ENCODE measurements at places on chromosomes 2 and 18.

- no peak for DNase-seq
These were observed 79.4 kb downstream of the XRCC5 start for GRCh38 chr2:216188559-216188850.

- no peak for DNase-seq
These were observed 18.4 kb downstream of the NAPG start for GRCh38 chr18:10544093-10544748.

- DNase-seq, result no peak
These were observed 136.2 kb upstream of the RASGRP3 start for GRCh38 chr2:33340280-33340679.

DNA sequence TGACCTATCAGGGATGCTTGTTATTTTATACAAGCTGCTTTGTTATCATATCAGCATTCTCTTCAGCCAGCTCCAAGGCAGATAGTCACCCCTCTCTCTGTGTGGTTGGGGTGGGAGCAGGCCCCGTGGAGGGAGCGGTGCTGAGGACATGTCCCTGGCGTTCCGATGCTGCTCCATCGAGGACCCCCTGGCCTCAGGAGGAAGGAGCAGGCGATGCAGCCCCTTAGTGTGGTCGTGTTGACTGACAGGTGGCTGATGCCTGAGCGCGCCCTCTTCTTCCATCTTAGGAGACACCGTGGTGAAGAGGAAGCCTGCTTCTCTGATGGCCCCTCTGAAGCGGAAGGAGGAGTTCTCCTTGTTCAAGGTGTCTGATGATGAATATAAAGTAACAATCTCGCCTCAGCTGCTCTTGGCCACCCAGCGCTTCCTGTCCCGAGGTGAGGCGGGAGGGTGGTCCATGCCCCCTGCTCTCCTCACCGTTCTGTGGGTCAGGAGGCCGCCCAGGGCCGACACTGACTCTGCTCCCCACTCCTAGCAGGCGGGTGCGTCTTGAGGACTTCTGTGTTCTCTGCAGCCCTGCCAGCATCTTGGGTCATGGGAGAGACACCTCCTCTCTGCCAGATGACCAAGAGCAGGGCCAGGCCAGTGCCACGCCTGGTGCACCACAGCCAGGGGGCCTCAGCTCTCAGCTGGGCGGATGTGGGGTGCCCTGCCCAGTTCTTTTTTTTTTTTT is 10.6 kb downstream of the CNNM3 start:
- DNase-seq, result no peak

GRCh38 chr2:150389447-150389846 is 98.0 kb downstream of the RND3 start:
- DNase-seq, result no peak

DNA sequence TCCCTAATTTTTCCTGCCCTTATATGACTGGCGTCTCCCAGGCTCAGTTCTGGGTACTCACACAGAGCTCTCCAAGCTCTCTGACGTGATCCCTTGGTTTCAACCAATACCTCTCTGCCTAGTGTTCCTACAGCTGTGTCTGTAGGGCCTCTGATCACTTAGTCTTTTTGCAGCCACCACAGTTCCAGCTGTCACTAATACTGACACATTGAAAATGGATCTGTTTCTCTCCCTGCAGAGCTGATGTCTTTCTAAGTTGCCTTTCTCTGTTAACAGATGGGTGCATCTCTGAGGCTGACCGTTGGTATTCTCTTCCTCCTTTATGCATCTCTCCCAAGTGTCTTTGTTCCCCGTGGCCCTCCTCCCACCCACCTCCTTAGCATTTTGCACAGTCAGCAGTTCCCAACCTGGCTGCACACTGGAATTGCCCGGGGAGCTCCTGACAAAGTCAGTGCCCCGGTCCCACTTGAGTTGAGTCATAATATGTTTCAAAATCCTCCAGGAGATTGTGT is 62.5 kb downstream of the CERS6 start:
- no peak for DNase-seq

DNA sequence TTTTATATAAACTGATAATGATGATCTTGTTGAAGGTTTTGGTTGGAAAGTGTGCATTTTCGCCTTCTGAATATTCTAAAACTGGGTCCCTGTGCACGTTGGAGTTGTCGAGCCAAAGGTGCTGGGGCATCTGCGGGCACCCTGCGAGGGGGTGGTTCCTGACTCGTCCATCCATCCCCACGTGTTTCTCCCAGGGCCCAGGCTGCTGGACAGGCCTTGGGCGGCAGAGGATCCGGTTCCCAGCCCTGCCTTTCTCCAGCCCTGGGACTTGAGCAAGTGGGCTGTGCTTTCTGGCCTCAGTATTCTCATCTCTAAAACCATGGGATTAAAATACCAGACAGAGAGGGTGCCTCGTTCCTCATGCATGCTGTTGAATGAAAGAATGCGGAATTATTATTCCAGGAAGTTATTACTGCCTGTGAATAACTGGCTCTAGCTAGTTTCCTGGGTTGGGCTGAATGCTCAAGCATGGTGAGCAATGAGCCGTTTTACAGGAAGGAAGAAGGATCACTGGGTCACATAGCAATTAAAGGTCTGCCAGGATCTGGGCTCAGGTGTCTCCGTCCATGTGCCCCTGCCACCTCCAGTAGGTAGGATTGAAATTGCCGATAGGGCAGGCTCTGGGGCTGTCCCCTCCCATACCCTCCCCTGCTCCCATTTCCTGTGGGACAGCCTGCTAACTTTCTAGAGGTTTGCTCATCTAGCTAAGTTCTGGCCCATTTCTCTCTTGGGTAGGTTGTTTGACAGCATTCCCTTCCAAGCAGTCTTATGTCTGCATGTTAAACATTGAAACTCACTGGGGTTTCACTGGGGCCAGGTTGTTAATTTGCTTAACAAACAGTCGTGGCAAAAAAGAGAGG is 77.2 kb upstream of the HS6ST1 start:
- no peak for DNase-seq

DNA sequence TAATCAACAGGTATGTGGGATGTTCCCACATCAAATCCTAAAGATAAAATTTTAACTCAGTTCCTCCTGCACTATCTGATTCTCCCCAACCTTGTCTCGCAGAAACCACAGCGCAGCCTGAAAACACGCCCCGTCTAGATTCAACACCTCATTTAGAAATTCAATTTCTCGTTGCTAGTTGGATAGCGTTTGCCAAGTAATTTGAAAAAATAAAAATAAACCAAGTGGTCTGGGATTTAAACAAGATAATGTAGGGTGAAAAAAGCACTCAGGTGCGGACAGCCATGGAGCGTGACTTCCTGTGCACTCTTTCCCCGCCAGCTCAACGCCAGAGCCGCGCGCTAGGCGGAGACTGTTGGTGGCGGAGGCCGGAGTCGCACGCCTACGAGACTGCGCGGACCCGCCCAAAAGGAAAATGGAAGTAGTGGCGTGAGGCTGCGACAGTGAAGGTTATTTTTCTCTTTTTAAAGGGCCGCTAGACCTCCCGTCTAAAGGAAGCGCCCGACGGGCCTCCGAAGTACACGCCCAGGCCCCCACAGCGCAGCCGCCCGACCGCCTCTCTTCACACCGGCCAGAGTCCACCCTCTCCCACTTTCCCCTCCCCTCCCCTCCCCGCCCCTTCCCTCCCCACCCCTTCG is 615 bp upstream of the CCNT2 start:
- DNase-seq, result peak; percentile 90

DNA sequence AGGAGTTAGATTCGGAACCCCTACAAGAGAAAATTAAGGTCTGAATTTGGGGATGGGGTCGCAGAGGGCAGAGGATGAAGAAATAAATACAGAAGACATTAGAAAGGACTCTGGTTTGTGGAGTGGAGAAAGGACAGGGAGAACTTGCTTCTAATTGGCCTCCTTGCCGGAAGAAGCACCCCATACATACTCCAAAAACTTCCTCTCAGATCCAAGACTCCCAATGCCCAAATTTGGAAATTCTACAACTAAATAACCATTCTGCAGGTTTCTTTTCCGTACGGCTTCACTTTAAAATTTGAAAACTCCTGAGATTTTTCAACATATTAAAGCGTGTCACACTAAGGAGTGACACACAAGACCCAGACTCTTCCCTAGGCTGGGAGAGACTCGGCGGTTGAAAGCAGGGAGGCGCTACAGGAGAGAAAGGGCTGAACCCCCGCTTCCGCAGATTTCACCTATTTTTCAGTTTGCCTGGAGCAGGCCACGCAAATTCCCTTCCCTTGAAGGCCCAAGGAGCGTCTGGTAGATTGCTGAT is 478 bp downstream of the CLHC1 start:
- no peak for DNase-seq

DNA sequence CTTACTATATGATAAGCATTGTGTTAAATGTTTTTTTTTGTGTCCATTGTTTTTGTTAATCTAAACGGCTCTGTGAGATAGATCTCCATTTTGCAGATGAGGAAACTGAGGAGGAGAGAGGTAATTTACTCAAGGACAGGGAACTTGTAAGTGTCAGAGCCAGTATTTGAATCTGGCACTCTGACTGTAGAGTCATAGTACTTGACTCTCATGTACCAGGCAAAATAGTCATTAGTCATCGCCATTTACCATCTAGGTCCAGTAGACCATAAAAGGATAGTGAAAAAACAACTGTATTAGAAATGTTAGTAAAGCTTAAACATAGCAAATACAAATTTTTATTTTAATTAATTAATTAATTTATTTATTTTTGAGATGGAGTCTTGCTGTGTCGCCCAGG is 4.8 kb downstream of the PSMD14 start:
- DNase-seq, result no peak

- no peak for DNase-seq
These were observed 25.3 kb upstream of the RFX8 start for GRCh38 chr2:101500180-101500579.

DNA sequence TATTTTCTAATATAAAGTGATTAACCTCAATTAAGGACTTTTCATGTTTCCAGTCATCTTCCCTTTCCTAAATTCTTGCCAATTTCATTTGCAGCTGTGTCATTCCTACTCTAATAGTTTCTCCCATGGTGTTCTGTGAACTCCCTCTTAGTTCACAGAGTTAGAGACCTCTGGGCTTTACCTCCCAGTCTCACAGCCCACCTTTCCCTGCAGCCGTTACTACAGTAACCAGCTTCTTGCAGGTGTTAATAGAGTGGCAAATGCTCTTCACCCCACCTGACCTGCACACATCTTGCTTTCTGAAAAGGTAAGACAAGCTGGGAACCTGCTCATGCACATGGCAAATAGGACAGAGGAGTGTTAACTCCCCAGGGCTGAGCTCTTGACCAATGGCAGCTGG is 250.1 kb downstream of the FBXO15 start:
- DNase-seq, result no peak

GRCh38 chr18:50313031-50313607 is 25.6 kb upstream of the CXXC1 start:
- no peak for DNase-seq

- no peak for DNase-seq
These were observed 38.5 kb upstream of the GALNT14 start for GRCh38 chr2:31176742-31177141.

DNA sequence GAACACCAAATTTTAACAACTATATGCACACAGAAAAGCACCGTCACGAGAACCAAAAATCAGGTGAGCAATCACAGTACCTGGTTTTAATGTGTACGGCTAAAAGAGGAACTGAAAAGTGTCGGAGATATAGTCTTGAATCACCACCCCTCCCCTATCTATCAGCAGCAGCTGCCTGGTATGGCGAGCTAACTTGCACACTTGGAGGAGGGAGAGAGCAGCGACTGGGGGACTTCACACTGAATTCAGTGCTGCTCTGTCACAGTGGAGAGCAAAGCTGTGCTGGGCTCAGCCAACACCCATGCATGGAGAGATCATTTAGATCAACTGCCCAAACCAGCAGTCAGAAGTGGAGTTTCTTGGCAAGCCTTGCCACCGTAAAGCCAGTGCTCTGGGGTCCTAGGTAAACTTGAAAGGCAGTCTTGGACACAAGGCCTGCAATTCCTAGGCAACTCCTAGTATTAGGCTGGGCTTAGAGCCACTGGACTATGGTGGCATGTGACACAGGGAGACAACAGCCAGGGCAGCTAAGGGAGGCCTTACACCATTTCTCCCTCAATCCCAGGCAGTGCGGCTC is 89.2 kb upstream of the CD226 start:
- no peak for DNase-seq

GRCh38 chr2:224850081-224850480 is 133.9 kb upstream of the CCDC195 start:
- DNase-seq, result no peak

GRCh38 chr2:67649331-67650261 is 252.5 kb downstream of the ETAA1 start:
- no peak for DNase-seq

DNA sequence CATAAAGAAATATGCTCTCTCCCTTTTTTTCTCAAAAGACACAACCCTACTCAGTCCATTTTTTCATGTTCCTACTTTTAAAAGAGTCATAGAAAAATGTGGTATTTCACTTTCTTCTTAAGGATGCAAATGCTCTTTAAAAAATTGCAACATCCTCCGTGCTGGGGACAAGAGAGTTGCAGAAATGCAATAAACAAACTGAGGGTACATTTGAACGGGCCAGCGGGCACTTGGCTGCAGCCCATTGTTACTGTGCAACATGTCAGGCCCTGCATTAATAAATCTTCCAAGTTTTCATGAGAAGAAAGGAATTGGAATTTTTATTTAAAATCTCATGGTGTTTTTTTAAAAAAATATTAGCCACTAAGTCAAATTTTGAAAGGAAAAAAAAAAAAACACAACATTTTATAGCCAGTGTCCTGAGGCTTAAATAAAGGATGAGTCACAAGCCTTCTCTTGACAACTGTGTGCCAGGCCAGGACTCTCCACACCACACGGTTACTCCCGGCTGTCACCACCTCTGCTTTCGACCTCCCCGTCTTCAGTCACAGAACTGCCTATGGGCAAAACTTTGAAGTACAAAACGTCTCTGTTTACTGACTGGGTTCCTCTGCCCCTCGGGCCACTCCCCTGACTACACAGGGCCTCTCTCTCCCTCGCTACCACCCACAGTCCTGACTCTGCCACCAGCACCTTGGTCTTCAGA is 57.5 kb upstream of the MFF start:
- no peak for DNase-seq

DNA sequence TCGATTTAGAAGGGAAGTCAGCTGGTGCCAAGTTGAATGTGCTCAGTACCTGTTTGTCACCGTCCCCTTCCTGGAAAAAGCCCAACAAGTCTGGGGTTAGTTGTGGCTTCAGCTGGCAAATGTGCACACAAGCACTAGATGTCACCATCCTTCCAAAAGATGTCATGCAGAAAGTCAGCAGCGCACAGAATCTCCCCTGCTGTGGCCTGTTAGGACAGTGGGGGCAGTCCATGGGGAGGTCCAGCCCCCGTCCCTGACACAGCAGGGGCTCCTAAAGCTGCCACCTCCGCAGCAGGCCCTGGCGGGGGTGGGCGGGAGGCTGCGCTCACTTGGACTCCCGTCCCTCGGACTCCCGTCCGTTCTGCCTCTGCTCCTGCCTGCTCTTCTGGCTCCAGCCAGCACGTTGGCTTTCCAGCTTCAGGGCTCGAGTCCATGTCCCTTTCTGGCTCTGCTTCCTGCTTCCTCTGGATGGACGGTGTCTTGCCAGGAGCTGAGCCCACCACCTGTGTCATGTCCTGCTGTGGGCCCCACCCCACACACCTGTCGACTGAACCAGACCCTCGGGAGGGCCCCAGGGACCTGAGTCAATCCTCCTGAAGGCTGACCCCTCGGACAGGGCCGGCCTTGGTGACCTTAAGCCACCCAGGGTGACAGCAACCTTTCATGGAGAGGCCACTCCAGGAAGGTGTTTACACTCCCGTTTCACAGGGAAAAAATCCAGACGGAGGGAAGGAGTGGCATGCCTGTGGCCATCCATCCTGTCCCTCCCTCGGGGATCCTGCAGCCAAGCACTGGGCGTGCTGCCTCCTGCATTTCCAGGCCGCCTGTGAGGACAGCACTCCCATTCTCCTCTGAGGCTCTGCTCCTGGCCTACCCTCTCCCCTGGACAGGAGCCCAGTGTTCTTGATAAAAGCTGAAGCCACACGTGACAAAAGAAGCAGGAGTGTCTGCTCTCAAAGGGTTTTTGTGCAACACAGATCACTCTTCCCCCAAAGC is 8.5 kb downstream of the RAB17 start:
- peak; percentile 66 for DNase-seq

- no peak for DNase-seq
These were observed 8.9 kb downstream of the HJURP start for GRCh38 chr2:233845301-233846060.
